ENCODE measurements at places on chromosomes 11 and 22.

DNA sequence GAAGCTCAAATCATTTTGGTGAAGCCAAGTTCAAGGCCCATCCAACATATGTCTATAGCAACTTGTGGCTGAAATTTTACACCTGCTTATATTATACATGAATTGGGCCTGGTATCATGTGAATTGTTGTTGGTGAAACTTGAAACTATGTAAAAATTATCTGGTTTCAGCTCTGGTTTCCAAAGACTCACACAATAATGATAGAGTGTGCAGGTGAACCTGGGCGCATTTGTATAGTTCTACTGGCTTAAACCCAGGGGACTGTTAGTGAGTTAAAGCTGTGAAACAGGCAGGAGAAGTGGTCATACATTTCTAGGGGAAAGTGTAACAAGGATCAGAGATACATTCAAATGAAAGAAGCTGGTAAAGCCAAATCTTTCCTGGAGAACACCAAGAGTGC, 627.3 kb downstream of the METTL15 start:
- DNase-seq, result no peak

- no peak for DNase-seq
Measured at GRCh38 chr22:39851606-39852315, 41.8 kb downstream of the ENTHD1 start.

GRCh38 chr11:6646918-6647679, 8.5 kb downstream of the DCHS1 start:
- DNase-seq, result no peak

GRCh38 chr11:130435671-130436070, 7.3 kb upstream of the ADAMTS8 start:
- DNase-seq, result no peak

DNA sequence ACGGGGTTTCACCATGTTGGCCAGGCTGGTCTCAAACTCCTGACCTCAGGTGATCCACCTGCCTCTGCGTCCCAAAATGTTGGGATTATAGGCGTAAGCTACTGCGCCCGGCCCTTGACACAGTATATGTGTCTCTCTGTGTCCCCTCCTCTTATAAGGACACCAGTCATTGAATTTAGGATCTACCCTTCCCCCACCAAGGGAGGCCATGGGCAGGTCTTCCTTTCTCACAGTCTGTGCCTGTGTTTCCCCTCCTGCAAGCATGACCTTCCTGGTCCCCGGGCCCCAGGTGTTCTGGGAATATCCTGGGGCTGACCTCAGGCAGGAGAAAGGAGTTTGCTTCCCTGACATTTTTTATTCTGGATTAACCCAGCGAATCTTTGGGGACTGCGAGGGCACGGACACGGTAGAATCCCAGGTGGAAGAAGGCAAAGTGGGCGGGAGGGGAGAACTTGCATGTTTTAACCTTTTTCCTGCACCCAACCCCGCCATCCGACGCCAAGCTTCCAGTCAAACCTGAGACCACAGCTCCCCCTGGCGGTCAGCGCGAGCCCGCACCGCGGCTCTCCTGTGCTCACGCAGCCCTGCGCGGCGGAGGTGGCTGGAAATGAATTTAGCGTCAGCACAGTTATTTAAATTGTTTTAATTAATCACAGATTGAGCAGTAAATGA, 42.1 kb upstream of the ISX start:
- peak; percentile 21 for DNase-seq

GRCh38 chr22:37120569-37121340, 11.2 kb upstream of the TMPRSS6 start:
- no peak for DNase-seq

GRCh38 chr22:32697331-32697995, 104.0 kb upstream of the TIMP3 start:
- DNase-seq, result no peak

- no peak for DNase-seq
Measured at GRCh38 chr11:67266449-67267187, at the start of gene GRK2. TSS of gene GRK2 (plus strand) at chr11:67266473. CDS start at chr11:67266700, 227 bp downstream.

GRCh38 chr11:113615773-113616172, 90.3 kb downstream of the TMPRSS5 start:
- no peak for DNase-seq

DNA sequence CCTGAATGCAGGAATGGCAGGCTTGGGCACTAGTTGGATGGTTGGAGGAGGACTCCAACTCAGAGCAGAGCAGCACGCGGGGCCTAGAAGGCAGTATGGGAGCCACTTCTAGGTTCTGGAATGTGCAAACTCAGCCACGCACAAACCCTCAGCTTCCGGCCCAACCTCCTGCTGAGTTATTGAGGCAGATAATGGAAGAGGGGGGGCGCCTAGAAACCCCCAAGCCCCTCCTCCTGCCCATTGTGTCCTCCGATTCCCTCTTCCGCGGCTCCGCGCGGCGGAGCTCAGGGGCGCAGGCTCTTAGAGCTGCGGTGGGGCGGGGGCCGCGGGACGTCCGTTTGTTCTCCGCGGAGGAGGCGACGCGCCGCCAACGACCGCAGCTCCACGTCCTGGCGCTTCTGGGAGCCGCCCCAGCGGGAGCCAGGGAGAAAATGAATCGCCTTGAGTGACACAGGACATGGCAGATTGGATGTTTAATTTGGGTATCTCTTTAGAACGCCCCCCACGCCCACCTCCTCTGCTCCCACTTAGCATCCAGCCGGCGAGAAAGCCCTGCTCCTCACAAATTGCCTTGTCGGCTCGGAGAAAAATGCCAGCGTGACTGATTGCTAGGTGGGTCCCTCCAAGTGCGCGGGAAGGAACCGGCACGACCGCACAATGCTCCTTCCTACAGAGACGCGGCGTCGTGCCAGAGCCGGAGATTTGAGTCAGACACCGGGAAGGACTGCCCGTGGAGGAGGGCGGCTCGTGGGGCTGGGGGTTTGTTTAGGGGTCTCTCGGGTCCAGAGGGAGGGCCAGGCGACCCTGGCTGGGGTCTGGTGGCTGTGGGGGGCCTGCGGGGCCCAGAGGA, 144.6 kb downstream of the NECTIN1 start:
- no peak for DNase-seq

DNA sequence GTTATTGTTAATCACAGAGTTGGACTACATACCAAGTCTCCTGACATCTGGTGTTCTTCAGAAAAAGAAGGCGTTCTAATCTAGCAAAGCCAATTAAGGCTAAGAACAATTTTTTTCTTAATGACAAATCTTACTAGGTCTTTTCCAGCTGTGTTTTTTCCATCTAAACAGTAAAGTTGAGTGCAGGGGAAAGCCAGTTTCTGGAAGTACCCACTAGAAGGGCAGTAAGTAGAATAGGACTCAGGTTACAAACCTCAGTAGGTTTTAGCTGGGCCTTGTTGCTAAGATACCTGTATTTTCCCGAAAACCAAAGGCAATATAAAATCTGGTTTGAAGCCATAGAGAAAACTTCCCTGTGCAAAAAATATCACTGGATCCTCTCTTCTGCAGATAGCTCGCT, 351.9 kb downstream of the ETS1 start:
- no peak for DNase-seq

- no peak for DNase-seq
Measured at GRCh38 chr22:27419473-27419872, 382.1 kb downstream of the MN1 start.

GRCh38 chr11:89437317-89437716, 53.9 kb downstream of the NOX4 start:
- no peak for DNase-seq

- no peak for DNase-seq
Measured at GRCh38 chr22:20243537-20244249, 24.4 kb downstream of the RTN4R start.

GRCh38 chr11:69160296-69161116, 4.8 kb downstream of the SMIM38 start:
- no peak for DNase-seq

GRCh38 chr11:47573321-47573720, 5.4 kb downstream of the KBTBD4 start:
- no peak for DNase-seq

GRCh38 chr11:17571431-17572358, 24.6 kb downstream of the OTOG start:
- DNase-seq, result no peak

DNA sequence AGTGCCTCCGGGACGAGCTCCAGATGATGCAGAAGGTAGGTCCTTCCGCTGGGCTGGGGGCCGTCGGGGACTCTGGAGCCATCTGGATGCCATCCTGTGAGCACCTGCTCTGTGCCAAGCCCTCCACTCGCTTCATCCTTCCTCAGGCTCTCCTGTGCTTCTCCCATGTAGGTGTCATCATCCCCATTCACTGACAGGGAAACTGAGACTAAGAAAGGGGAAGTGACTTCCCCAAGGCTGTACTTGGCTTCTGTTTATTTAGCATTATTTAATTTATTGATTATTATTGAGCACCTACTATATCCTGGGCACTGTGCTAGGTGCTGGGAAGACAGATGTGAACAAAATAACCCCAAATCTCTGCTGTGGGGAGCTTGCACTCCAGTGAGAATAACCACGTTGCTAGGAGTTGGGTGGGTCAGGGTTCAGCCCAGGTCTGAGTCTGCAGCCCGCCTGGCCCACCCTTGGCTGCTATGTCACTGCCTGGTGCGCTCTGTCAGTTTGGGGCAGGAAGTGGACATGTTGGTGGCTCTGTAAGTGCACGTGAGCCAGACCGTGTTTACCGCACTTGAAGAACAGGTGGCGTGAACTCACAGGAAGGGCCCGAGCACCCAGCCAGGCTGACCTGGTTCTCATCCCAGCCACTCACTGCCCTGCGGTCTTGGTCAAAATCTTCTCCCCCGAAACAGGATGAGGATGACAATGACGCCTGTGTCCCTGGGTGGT, 35.9 kb upstream of the GCAT start:
- no peak for DNase-seq

DNA sequence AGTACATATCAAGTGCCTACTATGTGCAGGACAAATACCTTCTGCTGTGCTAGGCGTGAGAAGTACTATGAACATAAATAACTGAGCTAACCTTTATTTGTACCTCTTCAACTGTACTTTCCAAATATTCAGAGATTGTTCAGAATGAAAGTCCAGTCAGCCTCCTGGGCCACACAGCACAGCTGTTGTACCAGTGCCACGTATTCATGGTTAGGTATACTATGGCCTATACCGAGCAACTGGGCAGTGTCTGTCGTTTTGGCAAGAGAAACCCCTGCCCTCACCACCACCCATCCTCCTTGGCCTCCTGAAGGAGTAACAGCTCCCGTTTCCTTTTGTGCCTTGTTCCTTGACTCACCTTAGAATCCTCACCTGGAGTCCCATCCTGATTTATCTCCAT, 53.0 kb downstream of the RASSF10 start:
- no peak for DNase-seq

GRCh38 chr11:64251016-64251752, at the start of gene PLCB3:
TSS of gene PLCB3 (plus strand) at chr11:64251530. CDS start at chr11:64251650, 120 bp downstream.
- DNase-seq, result no peak

GRCh38 chr11:133787379-133788141, 57.8 kb downstream of the SPATA19 start:
- no peak for DNase-seq

GRCh38 chr11:93493252-93493897, 49.8 kb downstream of the SMCO4 start:
- no peak for DNase-seq

DNA sequence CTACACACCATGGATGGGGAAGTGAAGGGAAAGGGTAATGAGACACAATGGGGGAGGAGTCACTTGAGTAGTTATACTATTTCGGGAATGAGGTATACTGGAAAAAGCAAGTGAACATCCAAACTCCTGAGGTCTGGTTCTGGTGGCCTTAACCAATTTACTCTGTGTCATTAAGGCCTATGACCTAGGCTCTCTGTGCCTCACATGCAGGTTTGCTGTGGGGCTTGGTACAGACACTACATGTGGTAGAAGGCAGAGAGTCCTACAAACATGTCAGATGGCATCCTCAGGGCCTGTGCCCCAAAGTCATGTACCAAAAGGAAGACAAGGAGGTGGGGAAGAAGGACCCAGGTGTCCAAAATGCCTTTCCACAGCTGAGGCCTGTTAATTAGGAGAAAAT, 98.9 kb downstream of the TRIM29 start:
- DNase-seq, result no peak
